ENCODE measurements at places on chromosomes 5 and 9.

DNA sequence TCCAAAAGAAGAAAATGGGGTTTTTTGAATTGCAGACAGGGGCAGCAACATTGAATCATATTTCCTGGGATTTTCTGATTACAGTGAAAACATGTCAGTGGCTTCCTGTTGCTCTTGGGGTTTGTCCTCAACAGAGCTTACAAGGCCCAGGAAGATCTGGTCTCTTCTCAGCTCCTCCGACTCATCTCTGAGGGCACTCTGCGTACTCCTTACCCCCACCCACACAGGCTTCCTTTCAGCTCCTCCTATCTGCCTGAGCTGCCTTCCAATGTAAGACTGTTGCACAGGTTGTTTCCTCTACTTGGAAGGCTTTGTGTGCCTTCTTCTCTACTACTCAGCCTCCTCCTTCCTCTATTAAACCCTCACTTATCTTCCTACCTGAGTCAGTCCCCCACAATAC, 245.1 kb upstream of the MEF2C start:
- no peak for DNase-seq

DNA sequence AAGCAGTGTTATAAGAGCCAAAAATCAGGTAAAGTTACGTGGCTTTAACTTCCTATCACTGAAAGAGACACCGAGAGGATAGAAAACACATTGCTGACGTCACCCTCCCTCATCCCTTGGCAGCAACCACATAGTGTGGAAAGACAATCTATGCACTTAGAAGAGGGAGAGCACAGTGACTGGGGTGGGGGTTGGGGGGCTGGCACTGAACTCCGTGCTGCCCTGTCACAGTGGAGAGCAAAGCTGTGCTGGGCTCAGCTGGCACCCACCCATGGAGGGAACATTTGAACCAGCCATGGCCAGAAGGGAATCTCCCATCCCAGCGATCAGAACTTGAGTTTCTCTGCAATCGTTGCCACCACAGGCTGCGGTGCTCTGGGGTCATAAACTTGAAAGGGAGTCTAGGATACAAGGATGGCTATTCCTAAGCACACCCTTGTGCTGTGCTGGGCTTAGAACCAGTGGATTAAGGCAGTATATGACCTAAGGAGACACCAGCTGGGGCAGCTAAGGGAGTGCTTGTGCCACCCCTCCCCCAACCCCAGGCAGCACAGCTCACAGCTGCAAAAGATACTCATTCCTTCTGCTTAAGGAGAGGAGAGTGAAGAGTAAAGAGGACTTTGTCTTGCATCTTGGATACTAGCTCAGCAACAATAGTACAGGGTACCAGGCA, 73.4 kb downstream of the KIAA0825 start:
- DNase-seq, result no peak

GRCh38 chr5:174694611-174695010, 29.8 kb upstream of the MSX2 start:
- no peak for DNase-seq

GRCh38 chr5:1952021-1952420, 69.3 kb upstream of the IRX4 start:
- no peak for DNase-seq

DNA sequence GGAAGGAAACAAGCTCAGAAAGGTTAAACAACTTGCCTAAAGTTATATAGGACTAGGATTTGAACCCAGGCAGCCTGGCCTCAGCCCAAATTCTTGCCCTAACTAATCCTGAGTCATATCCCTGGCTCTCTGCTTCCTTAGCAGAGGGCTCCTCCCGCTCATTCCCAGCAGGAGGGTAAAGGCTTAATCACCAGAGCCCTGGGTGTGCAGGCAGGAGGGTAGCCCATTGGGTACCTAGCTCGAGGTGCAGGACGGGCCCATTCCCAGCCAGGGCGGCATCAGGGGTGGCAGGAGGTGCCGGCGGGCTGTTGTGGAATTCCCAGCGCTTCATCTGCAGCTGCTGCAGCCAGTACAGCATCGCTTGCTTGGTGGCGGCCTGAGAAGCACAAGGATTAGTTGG, 3.9 kb downstream of the TBC1D2 start:
- DNase-seq, result no peak

DNA sequence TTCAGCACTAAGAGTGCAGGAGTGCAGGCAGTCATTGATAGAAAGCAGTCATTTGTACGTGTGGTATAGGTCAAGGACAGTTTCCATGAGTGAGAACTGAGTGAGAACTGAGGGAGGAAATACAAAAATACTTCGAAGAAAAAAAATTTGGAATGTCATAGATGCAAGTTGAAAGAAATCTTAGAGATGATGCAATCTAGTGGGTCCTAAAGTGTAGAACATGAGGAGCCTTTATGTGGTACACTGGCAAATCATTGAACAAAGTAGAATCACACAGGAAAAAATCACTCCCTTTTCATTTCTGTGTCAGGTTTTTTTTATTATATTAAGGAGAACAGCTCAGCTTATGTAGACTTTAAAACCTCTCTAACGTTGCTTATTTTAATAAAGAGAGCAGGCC, 26.4 kb upstream of the SLC1A1 start:
- no peak for DNase-seq

DNA sequence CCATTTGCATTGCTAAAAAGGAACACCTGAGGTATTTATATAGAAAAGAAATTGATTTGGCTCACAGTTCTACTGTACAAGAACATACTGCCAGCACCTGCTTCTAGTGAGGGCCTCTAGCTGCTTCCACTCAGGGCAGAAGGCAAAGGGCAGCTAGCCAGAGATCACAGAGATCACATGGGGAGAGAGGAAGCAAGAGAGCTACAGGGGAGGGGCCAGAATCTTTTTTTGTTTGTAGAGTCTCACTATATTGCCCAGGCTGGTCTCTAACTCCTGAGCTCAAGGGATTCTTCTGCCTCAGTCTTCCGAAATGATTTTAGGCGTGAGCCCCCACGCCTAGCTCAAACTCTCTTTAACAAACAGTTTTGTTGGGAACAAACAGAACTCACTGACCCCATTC, 6.1 kb downstream of the SLCO4C1 start:
- no peak for DNase-seq

- no peak for DNase-seq
These were observed 995.4 kb upstream of the ACO1 start for GRCh38 chr9:31389075-31389474.

DNA sequence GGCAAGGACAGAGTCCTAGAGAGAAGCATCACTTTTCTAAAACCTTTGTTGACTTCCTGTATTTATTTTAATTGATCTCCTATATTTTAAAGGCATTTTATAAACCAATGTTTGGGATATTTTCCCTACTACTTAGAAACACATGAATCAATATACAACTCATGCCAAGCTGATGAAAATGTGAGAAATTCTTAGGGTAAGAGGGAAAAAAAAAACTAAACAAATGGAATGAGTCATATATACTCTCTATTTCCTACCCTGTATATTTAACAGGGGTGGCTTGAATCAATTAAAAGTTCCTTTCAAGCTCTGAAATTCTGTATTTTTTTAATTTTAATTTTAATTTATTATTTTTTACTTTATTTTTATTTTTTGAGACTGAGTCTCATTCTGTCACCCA, 19.6 kb downstream of the BAAT start:
- DNase-seq, result no peak

GRCh38 chr9:119968836-119969707, 599.8 kb upstream of the BRINP1 start:
- no peak for DNase-seq

DNA sequence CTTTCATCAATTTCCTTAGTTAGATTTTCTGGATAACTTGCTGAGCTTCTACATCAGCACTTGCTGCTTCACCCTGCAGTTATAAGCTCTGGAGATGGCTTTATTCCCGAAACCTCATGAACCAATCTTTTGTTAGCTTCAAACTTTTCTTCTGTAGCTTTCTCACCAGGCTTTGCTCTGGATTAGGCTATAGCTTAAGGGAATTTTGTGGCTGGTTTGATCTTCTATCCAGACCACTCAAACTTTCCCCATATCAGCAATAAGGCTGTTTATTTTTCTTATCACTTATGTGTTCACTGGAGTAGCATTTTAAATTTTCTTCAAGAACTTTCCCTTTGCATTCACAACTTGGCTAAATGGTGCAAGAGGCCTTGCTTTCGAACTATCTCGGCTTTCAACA, 1173.5 kb upstream of the NUDT12 start:
- no peak for DNase-seq

DNA sequence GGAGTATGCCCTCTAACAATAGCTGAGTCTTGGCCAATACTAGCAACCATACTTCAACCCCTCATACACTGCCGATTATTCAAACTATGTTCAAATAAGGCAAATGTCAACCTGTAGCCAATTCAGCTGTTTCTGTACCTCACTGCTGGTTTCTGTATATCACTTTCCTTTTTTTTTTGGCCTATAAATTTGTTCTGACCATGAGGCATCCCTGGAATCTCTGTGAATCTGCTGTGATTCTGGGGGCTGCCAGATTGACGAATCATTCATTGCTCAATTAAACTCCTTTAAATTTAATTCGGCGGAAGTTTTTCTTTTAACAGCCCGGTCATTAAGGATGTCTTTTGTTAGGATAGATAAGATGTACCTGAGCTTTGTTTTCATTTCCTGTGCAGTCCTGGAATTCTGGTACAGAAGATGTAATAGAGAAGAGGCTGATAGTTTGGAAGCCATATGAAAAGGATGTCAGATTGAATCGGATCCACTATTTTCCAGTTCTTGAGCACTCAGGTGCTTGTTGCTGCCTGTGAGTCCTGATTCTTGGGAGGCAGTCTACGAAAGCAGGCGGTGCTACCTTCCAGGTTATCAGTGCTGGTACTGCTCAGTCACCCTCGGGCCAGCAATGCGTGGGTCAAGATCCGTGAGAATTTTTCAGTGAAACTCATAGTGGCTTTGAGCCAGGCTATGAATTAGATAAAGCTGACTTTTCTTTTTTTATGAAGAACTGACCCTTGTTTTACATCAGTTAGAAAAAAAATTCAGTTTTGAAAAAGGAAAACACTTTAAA, 106.2 kb upstream of the TUT7 start:
- DNase-seq, result no peak

DNA sequence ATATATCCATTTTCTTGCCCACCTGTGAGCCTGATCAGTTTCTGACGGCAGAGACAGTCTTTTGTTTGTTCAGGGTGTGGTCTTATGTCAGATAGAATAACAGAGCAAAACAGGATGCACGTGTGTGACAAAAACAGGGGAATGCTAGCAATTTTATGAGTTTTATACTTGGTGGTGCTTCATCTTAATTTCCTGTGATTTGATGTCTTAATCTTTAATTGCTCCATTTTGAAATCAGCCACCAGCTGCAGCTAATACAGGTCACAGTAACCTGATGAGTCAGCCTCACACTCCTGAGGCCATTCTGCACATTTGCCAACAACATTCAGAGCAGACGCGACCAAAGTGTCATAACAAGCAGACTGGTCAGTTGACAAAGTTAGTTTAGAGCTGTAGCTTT, 42.3 kb upstream of the JMY start:
- DNase-seq, result no peak

- no peak for DNase-seq
These were observed 774.7 kb upstream of the EDIL3 start for GRCh38 chr5:85159395-85159794.

- DNase-seq, result peak; percentile 21
These were observed 28.1 kb downstream of the NTRK2 start for GRCh38 chr9:84697509-84698114.

GRCh38 chr5:181160-181559, 10.1 kb upstream of the LRRC14B start:
- no peak for DNase-seq

GRCh38 chr9:107693625-107694326, 204.2 kb upstream of the KLF4 start:
- DNase-seq, result no peak

DNA sequence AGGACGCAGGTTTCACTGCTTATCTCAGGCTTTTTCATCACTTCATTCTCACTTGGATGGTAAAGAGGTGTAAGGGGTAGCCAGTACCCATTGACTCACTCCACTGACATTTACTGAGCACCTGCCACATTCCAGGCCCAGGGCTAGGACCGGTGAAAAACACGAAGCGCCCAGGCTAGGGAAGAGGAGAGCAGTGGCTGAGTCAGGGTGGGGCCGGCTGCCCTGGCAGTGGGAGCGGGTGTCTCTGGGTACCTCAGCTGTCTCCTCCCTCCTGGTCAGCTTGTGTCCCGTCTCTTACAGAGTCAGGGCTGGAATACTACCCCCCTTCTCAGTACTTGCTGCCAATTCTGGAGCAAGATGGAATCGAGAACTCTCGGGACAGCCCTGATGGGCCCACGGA, 22.2 kb downstream of the LRSAM1 start:
- DNase-seq, result no peak

GRCh38 chr5:53956632-53957031, 353.7 kb downstream of the ARL15 start:
- DNase-seq, result no peak

- no peak for DNase-seq
These were observed 43.1 kb downstream of the SPATA31D1 start for GRCh38 chr9:82031538-82032280.

GRCh38 chr5:99109894-99110293, 181.1 kb upstream of the CHD1 start:
- no peak for DNase-seq

GRCh38 chr9:134128727-134129679, 6.9 kb upstream of the WDR5 start:
- no peak for DNase-seq

- no peak for DNase-seq
These were observed 106.0 kb upstream of the MYO10 start for GRCh38 chr5:17042041-17042440.

DNA sequence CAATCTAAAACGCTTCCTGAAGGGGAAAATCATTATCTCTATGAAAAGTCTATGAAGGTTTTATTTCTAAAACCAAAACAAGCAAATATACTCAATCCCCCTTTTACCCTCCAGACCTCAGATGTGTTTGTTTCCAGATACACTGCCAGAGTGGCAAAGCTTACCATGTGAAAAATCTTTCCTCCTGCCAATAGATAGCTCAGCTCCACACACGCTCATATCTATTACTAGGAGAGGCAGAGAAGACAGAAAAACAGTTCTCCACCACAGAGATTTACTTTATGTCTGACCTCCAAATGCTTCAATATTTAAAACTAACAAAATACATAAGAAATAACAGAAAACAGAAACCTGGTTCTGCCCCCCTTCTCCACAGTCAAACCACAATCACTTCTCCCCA, 7.0 kb downstream of the IRX2 start:
- no peak for DNase-seq
